NAMALWA (cell line): ENCODE measurements at places on chromosomes 3 and 15.
A peak's percentile ranks its signal among the peaks of the same experiment; 100 is the strongest.

DNA sequence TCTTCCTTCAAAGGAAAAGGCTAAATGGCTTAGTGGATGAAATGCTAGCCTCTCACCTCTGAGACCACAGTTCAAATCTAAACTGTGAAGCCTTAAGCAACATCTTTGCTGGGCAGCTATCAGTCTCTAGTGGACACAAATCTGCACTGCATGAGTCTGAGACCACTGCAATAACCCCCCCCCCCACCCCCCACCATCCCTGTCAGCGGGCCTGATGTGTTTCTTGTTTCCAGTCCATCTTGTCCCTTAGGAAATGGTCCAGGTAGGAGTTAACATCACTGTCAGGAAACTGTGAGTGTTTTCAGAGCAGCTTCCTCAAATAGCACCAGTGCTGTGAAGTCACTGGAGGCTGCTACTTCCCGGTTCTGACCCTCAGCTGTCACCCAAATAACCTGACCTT, 140.6 kb upstream of the TMCO5A start:
- DNase-seq = peak; percentile 15

DNA sequence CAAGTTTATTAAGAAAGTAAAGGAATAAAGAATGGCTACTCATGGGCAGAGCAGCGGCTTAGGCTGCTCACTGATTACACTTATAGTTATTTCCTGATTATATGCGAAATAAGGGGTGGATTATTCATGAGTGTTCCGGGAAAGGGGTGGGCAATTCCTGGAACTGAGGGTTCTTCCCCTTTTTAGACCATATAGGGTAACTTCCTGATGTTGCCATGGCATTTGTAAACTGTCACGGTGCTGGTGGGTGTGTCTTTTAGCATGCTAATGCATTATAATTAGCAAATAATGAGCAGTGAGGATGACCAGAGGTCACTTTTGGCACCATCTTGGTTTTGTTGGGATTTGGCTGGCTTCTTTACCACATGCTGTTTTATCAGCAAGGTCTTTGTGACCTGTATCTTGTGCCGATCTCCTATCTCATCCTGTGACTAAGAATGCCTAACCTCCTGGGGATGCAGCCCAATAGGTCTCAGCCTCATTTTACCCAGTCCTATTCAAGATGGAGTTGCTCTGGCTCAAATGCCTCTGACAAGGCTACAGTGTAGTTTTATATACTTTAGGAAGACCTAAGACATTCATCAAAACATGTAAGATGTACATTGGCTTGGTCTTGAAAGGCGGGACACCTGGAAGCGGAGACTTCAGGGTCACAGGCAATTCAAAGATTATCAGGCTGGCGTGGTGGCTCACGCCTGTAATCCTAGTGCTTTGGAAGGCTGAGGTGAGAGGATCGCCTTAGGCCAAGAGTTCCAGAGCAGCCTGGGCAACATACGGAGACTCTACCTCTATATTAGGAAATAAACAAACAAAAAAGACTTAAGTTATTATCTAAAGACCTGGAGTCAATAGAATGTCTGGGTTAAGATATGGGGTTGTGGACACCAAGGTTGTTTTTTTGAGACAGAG, 3.2 kb upstream of the BLOC1S6 start:
- DNase-seq = no peak

- no peak for DNase-seq
Measured at GRCh38 chr15:59369597-59369996, 3.1 kb downstream of the MYO1E start.

DNA sequence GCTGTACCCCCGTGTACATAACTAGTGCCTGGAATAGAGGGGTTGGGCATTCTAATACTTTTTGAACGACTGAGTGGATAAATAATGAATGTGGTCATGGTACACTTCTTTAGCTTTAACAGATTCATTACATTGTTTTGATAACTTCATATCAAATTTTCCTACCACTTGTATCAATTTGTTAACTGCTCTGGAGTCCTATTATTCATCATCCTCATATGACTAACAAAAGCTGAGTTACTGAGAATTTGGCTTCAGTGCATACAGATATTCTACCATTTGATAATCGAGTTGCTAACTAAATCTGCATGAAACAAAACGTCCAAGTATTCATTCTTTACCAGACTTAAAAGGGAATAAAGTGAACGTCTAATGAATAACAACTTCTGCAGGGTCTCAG, 31.7 kb downstream of the FRMD5 start:
- no peak for DNase-seq

- DNase-seq = no peak
Measured at GRCh38 chr3:194548346-194549321, 61.8 kb upstream of the ATP13A3 start.

DNA sequence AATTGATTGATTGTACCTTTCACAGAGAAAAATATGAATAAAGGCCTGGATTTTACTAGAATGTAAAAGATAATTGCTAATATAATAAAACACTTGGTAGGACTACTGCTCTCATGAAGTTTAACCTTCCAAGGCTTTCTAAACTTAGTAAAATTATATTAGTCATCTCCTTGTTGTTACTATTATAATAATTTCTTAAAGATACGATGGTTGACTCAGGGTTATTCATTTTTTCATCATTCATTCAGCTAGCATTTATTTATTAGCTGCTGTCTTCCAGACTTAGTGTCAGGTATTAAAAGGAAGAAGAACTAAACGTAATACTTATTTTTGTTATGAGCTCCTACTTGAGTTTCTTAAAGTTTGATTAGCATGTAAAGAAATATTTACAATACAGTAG, 771.6 kb upstream of the NR2F2 start:
- DNase-seq = no peak

- DNase-seq = no peak
Measured at GRCh38 chr15:52262364-52262763, 33.2 kb downstream of the MYO5C start.

DNA sequence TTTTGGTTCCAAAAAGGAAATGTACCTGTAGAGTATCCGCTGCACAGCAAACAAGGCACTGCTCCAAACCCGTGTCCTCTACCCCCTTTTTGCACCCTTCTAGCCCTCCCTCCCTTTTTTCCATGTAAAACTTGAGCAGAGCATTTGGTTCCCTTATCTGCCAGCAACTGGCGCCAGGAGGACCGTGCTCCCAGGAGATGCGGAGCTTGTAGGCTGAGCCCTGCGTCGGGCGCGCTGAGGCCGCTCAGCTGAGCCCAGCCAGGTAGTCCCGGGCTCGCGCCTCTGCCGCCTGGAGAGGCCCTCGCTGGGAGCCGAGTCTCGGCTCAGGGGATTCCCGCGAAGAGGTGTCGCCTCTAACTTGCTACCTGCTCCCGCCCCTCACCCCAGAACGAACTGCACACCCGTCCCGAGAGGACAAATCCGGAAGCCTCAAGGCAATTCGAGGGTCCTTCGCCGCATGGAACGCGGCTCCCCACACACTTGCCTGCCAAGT, 575 bp downstream of the TRPM7 start:
- DNase-seq = peak; percentile 61

DNA sequence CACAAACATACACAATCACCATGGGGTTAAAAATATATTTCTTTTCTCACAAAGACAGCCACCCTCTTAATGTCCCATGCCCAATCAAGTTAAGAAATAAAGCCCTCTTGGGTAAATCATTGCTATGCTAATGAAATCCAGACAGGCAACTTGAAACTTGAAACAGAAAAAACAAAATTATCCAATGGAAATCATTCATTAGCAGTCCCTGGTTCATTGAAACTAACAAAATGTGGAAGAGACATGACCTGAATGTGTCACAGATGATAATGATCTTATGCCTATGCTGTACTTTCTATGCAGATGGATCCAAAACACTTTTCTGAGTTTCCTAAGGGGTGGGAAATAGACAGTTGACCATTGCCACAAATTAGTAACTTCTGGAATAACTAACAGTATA, 983.7 kb downstream of the MCTP2 start:
- no peak for DNase-seq

- no peak for DNase-seq
Measured at GRCh38 chr3:193553586-193553985, 1.1 kb downstream of the ATP13A4 start.
